ENCODE measurements at places on chromosomes 12 and 14.

DNA sequence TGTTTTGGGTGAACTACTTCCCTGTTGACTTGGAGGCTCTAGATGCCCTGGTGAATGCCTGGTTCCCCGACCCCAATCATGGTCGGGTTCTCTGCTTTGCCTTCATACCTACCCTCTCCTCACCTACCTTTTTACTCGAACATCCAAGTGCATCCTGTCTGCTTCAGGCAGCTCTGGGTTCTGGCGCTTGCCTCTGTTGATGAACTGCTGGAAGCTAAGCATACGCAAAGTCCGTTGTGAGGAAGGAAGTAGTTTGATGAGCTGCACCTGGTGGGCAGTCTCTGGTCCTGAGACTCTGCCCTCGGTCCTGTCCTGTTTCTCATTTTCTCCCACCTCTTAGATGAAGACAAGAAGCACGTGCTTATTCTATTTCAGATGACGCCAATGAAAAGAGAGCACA, 13.6 kb downstream of the KCNH3 start:
- DNase-seq, result no peak

- no peak for DNase-seq
These were observed 212.8 kb upstream of the CAND1 start for GRCh38 chr12:67056329-67056728.

GRCh38 chr12:89235189-89235993, 116.9 kb downstream of the DUSP6 start:
- DNase-seq, result no peak

DNA sequence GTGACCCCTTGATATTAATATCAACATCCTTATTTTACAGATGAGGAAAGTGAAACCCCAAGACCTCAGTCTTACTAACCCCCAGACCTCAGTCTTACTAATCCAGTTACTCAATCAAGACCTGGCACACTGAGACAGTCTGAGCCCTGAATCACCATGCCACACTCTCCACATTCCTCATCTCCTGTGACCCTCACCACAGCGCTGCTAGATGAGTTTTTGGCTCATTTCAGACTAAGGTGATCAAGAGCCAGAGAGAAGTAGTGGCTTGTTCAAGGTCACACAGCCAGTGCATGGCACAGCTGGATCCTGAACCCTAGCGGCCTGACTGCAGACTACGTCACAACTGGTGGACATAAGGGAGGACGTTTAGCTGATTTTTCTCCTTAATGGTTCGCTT, 579.2 kb downstream of the BCL11B start:
- DNase-seq, result no peak

- no peak for DNase-seq
These were observed 49.1 kb downstream of the CEP290 start for GRCh38 chr12:88092771-88093170.
